Activated CD8-positive, alpha-beta memory T cell treated with anti-CD3 and anti-CD28 coated beads for 4 hours (primary cell): ENCODE measurements at places on chromosomes 11 and 22.
A peak's percentile ranks its signal among the peaks of the same experiment; 100 is the strongest.

GRCh38 chr11:9277176-9277575 lies 12.0 kb upstream of the DENND5A start:
- no peak for DNase-seq

DNA sequence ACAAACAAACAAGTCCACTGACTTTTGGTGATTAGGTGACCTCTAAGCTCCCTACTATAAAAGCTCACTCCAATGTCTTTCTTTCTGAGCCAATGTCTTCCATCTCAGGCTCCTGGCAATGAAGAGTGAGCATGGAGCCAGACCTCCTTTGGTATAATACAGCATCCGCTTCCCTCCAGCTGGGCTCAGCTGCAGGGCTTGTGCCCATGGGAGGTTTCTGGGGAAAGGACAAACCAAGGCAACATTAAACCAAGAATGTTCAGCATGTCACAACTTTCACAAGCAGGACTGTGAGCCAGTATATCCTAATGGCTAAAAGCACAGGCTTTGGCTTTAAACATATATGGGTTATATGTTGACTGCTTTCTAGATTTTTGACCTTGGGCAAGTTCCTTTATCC lies 58.8 kb downstream of the EHF start:
- no peak for DNase-seq

- peak; percentile 61 for DNase-seq
These were observed 12.3 kb downstream of the APOL6 start for GRCh38 chr22:35660291-35661127.

DNA sequence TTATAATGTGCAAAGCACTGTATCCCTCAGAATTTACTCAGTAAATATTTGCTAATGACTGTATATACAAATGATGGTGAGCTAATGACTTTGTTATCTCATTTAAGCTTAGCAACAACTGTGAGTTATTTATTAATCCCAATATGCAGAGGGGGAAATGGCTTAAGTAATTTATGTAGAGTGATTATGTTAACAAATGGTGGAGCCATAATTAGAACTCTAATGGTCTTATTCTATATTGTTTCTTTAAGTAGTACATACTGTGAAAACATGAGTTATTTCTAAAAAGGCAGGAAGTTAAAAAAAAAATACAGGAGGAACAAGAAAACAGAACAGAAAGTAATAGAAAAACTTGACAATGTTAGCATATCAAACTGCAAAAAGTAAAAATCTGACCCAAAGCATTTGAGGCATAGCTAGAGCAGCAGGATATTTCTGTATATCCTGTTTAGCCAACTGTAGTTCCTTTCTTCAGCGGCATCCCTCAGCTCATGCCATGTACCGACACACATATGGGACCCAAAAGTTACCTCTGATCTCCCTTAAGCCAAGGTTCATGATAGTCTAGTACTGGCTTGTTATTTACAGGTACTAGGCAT lies 94.2 kb downstream of the FCHSD2 start:
- no peak for DNase-seq

DNA sequence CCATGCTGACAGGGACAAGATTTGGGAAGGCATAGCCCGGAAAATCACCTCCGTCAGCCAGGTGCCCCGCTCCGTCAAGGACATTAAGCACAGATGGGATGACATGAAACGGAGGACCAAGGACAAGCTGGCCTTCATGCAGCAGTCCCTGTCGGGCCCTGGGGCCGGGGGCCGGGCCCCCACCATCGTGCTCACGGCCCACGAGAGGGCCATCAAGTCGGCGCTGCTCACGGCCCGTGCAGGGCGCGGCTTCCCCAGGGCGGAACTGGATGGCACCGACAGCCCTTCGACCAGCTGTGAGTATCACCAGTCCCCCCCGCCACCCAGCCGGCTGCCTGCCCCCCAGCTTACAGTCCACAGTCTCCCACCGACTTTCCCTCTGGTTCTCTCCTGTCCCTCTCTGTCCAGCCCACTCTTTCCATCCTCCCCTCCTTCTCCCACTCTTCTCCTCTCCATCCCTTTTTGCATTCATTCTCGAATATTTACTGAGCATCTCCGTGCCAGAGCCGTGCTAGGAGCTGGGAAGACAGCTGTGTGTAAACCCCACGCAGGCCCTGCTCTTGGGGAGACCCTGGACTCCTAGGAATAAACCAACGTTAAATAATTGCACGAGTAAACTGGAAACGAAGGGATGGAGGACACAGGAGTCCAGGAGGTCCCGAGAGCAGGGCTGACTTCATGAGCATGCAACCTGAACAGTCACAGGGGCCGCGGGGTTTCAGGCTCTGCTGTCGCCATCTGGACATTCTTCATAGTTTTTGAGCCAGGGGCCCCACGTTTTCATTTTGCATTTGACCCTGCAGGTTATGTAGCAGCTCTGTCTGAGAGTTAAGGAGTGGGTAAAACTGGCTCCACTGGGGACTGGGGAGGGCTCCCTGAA lies 62.8 kb downstream of the PRDM11 start:
- DNase-seq = no peak

- DNase-seq = no peak
These were observed 87.7 kb upstream of the RTL6 start for GRCh38 chr22:44585559-44586350.

GRCh38 chr11:7858006-7858405 lies 61.3 kb upstream of the OR5P2 start:
- DNase-seq = no peak

- DNase-seq = no peak
These were observed 69.4 kb downstream of the ARL14EP start for GRCh38 chr11:30392221-30392784.

DNA sequence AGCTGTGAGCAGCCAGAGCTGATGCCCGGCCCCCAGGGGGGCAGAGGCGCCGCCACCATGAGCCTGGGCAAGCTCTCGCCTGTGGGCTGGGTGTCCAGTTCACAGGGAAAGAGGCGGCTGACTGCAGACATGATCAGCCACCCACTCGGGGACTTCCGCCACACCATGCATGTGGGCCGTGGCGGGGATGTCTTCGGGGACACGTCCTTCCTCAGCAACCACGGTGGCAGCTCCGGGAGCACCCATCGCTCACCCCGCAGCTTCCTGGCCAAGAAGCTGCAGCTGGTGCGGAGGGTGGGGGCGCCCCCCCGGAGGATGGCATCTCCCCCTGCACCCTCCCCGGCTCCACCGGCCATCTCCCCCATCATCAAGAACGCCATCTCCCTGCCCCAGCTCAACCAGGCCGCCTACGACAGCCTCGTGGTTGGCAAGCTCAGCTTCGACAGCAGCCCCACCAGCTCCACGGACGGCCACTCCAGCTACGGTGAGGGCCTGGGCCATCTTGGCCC lies 6.1 kb downstream of the CDC42EP1 start:
- DNase-seq = peak; percentile 18

- DNase-seq = no peak
These were observed 5.5 kb downstream of the ROBO4 start for GRCh38 chr11:124892146-124892545.

- DNase-seq = no peak
These were observed 2.3 kb upstream of the CLPB start for GRCh38 chr11:72436661-72437060.

- DNase-seq = no peak
These were observed 22.9 kb upstream of the CHRM4 start for GRCh38 chr11:46414466-46414796.

DNA sequence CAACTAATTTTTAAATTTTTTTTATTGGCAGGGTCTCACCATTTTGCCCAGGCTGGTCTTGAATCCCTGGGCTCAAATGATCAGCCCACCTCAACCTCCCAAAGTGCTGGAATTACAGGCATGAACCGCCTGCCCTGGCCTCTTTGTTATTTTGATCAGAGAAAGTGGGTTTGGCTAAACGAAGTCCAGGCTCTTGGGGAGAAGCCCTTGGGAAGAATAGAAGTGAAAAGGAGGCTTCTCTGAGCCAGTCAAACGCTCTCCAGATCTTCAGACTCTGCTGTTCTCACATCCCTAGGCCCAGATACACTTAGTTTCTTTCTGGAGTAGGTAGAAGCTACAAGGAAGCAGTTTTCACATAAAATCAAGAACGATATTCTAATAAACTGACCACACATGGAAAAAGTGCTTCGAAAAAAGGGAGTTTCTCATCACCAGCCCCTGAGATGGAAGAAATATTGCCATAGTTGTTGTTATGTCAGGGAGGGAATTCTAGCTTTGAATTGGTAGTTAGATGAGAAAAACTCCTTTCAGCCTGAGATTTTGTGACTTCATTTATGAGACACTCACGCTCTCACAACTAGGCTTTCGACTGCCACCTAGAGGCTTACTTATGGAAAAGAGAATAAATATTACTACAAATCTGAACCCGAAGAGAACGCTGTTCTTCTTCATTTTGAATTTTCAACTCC lies 41.7 kb upstream of the AQP11 start:
- DNase-seq = no peak

DNA sequence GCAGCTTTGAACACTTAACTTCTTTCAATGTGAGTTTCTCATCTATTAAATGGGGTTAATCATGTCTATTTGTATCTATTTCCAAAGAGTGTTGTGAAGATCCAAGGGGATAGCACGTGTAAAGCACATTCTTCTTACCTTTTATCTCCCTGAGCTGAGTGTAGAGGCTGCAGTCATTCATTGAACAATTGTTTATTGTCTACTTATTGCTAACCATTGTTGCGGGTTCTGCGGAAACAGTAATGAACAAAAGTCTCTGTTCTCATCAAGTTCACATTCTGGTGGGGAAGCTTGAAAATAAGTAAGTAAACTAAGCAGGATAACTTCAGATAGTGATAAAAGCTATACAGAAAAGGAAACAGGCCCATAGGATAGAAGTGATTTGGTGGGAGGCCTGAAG lies 27.4 kb upstream of the PLET1 start:
- no peak for DNase-seq

GRCh38 chr11:118868659-118869058 lies 15.0 kb upstream of the CXCR5 start:
- no peak for DNase-seq

GRCh38 chr11:59939482-59939881 lies 1.2 kb downstream of the OOSP1 start:
- DNase-seq = no peak

GRCh38 chr11:102843489-102843888 lies at the start of gene MMP3:
MMP3 (minus strand) TSS chr11:102843609; CDS start chr11:102843546, 63 bp downstream.
- no peak for DNase-seq

- DNase-seq = no peak
These were observed 6.3 kb downstream of the GUCY1A2 start for GRCh38 chr11:107011977-107012376.

DNA sequence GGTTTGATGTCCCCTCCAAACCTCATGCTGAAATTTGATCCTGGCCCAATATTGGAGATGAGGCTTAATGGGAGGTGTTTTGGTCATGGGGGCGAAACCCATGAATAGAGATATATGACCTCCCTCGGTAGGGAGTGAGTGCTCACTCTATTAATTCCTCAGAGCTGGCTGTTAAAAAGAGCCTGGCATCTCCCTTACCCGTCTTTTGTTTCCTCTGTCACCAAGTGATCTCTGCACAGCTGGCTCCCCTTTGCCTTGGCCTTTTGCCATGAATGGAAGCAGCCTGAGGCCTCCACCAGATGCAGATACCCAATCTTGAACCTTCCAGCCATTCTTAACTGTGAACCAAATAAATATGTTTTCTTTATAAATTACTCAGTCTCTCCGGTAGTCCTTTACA lies 4.5 kb upstream of the CCDC81 start:
- no peak for DNase-seq

GRCh38 chr11:57562596-57562995 lies 4.9 kb downstream of the UBE2L6 start:
- DNase-seq = no peak

- DNase-seq = peak; percentile 39
These were observed 18.0 kb downstream of the CREB3L1 start for GRCh38 chr11:46295312-46296058.

DNA sequence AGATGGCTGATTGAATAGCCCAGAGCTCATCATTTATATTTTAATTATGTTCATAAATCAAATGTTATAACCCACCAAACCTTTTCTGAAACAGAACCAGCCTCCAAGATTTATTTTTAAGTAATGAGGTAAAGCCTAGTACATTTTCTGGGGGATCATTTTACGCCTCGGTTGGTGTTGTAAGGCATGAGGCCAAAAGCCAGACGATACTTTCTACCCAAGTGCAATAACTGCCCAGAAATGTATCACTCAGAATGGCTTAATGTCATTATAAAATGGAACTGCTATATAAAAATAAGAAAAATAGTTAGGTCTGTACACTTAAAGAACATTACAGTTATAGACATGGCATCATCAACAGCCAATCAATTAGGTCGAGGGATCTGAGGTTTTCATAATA lies 283.3 kb downstream of the CADM1 start:
- DNase-seq = no peak

- DNase-seq = no peak
These were observed 19.2 kb upstream of the OR56A3 start for GRCh38 chr11:5922749-5923426.

- DNase-seq = no peak
These were observed 41.7 kb downstream of the MICAL3 start for GRCh38 chr22:17982572-17983141.

DNA sequence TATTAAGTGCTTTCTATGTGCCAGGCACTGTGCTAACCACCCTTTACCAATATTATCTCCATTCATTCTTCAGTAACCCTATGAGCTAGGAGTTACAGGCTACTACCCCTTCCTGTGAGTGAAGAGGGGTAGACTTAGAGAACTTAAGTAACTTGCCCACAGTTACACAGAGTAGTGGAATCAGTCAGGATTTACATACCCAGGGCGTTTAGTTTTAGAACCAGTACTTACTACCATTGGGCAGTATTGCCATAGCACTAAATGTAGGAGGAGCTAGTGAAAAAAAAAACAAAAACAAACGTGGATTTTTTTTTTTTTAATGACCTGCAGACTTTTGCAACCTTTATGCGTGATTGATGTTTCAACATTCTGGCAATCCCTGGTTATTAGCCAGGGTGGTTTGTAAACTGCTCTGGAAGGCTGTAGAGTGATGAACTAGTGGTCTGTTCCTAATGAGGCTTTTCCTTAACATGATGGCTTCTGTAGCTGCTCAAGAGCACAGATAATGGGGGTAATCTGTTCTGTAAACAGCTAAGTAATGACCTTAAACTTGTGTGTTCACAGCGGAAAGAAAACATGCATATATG lies 11.4 kb downstream of the TBCEL start:
- no peak for DNase-seq

GRCh38 chr11:106208760-106209159 lies 131.3 kb downstream of the AASDHPPT start:
- no peak for DNase-seq

DNA sequence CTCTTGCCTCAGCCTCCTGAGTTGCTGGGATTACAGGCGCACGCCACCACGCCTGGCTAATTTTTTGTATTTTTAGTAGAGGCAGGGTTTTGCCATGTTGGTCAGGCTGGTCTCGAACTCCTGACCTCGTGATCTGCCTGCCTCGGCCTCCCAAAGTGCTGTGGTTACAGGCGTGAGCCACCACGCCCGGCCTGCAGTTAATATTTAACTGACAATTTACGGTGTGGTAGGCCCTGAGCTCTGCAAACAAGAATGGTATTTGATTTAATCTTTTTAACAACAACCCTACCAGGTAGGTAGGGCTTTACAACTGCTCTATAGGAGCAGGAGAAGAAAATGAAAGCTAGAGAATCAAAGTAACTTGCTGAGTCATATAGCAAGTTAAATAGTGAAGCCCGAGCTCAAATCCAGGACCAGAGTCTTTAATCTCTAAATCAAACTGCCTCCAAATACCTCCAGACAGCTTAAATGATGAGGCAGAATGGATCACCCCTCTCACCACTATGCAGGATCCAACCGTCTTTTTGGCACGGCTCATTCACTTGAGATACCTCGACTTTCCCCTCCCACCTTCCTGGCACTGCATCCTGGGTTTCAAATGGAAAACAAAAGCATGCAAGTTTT lies 9.4 kb downstream of the UEVLD start:
- no peak for DNase-seq

GRCh38 chr11:121762820-121763219 lies 310.1 kb upstream of the SORL1-AS1 start:
- no peak for DNase-seq

GRCh38 chr22:32326647-32327046 lies 31.0 kb upstream of the RFPL3 start:
- DNase-seq = no peak
